ENCODE measurements at places on chromosomes 13 and 19.

DNA sequence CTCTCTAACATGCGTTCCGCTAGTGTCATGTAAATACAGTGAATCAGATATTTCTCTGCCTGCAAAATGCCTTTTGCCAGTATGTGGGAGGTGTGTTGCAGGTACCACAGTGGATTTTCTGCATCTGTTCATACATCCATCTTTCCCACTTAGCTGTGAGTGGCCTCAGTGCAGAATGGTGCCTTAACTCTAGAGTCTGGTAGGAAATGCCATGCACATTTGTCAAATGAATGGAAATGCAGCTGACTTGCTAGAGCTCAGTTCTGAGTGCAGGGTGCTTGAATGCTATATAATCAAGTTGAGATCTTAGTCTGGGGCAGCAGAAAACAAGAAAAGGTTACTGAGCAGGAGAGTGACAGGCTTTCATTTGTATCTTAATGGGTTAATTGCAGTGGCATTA, 68.2 kb downstream of the LRCH1 start:
- no peak for DNase-seq

DNA sequence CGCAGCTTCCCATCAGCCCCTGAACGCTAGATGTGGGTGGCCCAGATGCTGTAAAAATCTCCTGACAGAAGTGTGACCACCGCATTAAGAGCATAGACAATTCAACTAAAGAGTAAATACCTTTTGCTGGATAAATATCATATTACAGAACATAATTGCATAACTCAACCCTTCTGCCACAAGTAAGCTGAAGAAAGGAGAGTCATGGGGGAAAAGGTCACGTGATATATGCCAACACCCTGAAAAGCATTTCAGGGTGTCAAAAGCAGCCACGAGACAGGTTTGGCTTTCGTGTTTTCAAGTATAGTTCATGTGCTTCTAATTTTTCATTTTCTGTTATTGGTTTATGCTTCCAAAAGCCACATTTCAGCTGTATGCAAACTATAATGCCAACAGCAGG, 71.3 kb downstream of the LHFPL6 start:
- no peak for DNase-seq

- DNase-seq: no peak
These were observed 1.5 kb downstream of the C3 start for GRCh38 chr19:6718741-6719539.

DNA sequence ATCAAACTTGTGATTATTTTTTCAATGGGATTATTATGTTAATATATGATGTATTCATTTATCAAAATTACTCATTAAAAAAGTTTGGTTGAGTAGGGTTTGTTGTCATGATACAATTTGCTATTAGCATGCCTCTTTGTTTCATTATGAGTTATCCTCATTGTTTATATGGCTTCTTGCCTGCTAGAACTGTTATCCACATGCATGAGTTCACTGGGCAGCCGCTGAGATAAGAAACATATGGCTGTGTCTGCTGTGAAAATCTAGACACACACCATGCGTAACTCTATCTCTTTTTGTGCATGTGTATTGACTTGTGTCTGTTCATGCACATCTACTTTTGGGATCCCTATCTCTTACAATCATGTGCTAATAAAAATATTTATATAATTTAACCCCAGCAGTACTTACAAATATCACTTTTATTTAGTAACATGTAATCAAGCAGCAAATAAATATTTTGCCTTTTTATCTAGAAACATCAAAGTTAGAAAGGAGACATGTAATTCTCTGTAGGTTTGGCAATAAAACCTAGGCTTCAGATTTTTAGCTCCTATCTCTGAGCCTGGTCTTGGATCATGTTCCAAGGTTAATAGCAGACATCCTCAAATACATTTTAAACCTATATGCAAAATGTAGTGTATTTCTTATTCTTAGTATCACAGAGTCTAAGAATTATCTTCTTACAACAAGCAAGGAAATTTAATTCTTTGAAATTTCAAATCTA, 11.2 kb upstream of the KLF12 start:
- DNase-seq: no peak

- DNase-seq: no peak
These were observed 111.3 kb downstream of the ZNF486 start for GRCh38 chr19:20278342-20278741.

GRCh38 chr19:53389978-53390377, 5.0 kb upstream of the ZNF765 start:
- DNase-seq: no peak

GRCh38 chr13:113005076-113005865, 36.3 kb downstream of the MCF2L start:
- no peak for DNase-seq

- no peak for DNase-seq
These were observed 1139.3 kb downstream of the DIAPH3 start for GRCh38 chr13:59024434-59024833.

GRCh38 chr13:98420554-98421175, 156.2 kb downstream of the STK24 start:
- DNase-seq: no peak

All from smooth muscle cell of the brain vasculature (primary cell).